Stimulated activated CD8-positive, alpha-beta memory T cell treated with anti-CD3 and anti-CD28 coated beads, Interleukin-2, amount 100 ng/mL, for 48 hours (primary cell): ENCODE measurements at places on chromosomes 4 and X.

DNA sequence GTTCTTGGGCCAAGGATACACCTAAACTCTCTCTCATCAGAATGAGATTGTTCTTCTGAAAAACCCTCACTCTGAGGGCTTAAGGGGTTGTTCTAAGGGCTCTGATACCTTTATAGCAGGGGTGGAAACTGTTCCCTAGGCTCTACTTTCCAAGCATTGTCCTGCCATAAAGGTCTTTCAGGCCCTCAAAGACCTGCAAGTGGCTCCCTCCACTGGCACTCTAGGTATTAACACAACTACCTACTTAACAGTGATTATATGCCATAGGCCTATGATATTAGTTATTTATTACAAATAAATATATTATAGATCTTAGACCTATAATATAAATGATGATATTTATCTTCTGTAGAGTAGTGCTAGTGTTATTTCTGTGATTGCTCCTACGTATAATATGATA lies 473.7 kb upstream of the RPS6KA3 start:
- no peak for DNase-seq

DNA sequence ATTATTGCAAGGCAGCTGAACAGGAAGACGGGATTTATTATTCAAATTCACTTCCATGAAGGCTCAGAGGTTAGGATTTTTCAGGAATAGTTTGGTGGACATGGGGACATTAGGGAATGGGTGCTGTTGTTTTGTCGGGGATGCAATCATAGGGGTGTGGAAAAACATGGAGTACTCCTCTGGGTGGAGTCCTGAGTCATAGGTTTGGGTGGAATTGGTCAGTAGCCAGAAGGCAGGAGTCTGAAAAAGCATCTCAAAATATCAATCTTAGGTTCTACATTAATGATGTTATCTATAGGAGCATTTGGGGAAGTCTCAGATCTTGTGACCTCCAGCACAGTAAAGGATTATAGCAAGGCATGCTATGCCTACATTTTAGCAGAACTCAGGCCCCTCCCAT lies 14.5 kb upstream of the ETNPPL start:
- no peak for DNase-seq

GRCh38 chrX:94743478-94743877 lies 1069.5 kb downstream of the FAM133A start:
- DNase-seq, result no peak

- DNase-seq, result no peak
Measured at GRCh38 chr4:152101556-152102435, 341.0 kb upstream of the GATB start.

GRCh38 chr4:2338754-2339457 lies 77.0 kb upstream of the MXD4 start:
- no peak for DNase-seq

- no peak for DNase-seq
Measured at GRCh38 chr4:81919223-81919622, 447.5 kb upstream of the RASGEF1B start.

- no peak for DNase-seq
Measured at GRCh38 chrX:38654302-38654701, 93.0 kb downstream of the TSPAN7 start.

- peak; percentile 84 for DNase-seq
Measured at GRCh38 chr4:128811571-128812441, 2.3 kb downstream of the JADE1 start.

DNA sequence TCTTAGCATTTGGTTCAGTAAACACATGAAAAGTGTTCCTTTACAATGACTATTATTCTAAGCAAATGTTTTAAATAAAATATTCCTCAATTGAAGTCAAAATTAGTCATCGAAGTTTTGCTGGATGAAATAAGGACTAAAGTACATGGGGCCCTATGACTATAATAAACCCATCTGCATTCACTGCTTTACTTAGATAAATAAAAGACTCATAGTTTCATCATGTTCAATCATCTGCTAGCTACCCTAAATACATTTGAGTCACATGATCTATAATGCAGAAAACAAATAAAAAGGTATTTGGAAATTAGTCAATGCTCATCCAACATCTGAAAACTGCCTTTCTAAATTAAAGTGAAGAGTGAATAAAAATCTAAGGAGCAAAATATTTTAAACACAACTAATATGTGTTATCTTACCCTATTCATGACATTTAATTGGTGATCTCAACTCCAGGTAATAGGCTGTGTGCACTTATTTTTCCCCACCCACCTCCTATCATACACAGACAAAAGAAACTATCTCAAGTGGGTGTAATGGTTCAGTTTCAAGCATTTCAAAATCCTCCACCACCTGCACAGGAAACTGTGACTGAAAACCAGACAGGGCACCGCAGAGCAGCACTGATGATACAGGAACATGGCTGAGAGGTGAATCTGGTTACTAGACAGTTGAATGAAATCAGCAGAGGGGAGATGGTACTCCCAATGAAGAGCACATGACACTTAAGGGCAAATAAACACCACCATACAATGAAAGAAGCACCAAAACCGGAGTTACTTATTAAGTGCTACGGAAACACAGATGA lies 78.6 kb downstream of the CAMK2D start:
- peak; percentile 46 for DNase-seq

DNA sequence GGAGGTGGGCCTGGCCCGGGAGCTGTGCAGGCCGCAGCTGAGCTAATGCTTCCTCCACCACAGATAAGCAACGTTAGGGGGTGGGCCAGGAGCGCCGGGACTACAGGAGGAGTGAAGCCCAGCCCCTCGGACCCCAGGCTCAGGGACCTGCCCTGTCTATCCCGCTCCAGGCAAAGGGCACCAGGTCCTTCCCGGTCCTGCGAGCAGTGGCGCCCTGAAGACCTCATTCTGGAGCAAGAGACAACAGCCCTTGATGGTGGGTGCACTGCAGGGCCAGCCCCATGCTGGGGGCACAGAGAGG lies 730 bp upstream of the TREX2 start:
- no peak for DNase-seq

DNA sequence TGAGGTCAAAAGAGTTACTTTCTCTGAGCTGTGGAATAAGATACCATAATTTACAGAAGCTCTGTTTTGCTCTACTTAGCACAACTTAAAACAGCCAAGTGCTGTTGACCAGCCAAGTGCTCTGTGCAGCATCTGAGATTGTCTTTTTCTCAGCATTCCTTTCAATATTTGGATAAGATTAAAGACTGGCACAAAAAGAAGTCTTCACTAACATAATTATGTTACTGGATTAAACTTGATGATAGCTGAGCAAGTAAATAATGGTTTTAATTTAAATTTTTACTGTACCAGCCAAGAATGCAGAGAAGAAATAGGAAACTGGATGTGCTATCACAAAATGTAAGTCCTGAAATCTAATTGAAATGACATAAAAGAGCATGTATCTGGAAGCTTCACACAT lies 60.4 kb downstream of the NPY2R start:
- DNase-seq, result no peak

DNA sequence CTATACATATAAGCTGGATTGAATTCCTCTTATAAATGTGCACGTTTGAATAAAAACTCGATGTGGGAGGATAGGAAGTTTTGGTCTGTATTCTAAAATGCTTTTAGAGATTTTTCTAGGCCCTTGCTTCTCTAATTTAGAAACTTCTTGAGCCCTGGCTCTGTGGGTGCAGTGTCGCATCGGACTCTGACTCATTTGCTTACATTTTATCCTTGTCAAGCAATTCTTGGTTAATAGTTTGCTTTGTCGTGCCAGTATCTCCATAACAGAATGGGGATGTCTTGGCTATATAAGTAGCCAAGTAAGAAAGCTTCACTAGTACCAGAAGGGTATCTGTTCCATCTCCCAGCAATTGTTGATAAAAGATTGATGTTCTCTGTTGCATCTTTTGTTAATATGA lies 10.7 kb downstream of the SGMS2 start:
- DNase-seq, result no peak

- DNase-seq, result no peak
Measured at GRCh38 chr4:188016754-188017153, 21.2 kb downstream of the ZFP42 start.

- no peak for DNase-seq
Measured at GRCh38 chrX:56057325-56057724, 174.8 kb upstream of the KLF8 start.

DNA sequence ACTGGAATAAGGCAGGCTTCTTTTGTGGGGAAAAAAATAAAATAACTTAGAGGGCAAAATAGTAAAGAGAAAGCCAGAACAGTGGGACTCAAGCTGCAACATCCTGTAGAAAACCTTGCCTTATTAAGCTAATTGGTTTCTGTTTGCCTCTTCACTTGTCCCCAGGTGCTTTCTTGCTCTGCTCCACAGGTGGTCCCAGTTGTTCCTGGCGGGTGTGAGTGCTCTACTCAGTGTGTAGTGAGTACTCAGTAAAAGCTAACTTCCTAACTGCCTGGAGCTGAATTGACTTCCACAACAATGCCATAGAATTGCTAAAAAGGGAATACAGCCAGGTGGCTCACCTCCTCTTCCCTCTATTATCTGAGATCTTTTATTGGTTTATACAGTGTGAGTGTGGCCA lies 930.2 kb downstream of the C4orf33 start:
- DNase-seq, result no peak

DNA sequence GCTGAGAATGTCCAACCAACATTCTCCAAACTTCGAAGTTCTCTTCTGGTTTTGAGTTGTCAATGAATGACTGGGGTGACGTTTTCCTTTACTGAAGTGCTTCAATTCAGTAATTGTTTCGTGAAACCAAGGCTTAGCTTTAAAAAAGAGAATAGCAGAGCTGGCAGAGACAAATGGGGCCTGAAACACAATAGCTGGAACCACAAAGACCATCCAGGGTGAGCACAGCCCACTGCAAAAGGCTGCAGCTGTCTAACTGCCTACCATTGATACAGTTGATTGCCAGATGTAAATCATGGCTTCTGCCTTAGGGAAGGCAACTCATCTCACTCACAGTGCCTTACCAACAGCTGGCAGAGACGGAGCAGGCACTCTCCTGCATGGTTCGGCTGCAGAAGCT lies 78.7 kb upstream of the ZNF518B start:
- DNase-seq, result no peak

DNA sequence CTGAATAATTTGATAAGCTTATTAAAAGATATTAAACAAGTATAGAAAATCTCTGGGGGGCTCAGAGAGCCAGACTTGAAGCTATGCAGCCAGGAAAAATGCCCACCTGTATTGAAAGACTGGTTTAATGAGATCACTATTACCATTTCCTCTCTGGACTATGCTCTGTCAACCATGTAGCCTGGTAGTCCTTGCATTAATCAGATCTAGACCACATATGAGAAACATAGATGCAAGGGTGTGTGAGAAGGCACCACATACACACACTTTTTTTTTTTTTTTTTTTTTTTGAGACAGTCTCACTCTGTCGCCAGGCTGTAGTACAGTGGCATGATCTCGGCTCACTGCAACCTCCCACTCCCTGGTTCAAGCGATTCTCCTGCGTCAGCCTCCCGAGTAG lies 75.9 kb upstream of the ATP8A1 start:
- DNase-seq, result no peak

DNA sequence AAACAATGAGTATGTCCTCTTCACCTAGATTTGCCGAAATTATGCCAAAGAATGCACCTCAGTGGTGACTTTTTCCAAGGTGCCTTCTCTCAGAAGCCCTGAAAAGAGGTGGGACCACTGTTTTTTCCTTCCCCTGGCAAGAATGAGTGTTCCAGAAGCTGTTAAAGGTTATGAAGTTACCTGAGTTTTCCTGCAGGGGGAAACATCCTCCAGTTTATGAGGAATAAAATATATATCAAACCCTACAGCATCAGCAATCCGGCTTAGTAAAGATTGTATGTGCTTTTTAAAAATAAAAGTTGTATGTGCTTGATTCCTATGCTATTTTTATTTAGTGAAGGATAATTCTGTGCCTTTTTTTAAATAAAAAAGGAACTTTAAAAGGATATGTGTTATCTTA lies 73.3 kb downstream of the RBM46 start:
- DNase-seq, result no peak

- DNase-seq, result no peak
Measured at GRCh38 chr4:1856943-1857699, 1.2 kb upstream of the LETM1 start.

GRCh38 chr4:107519053-107519452 lies 201.0 kb downstream of the PAPSS1 start:
- no peak for DNase-seq

DNA sequence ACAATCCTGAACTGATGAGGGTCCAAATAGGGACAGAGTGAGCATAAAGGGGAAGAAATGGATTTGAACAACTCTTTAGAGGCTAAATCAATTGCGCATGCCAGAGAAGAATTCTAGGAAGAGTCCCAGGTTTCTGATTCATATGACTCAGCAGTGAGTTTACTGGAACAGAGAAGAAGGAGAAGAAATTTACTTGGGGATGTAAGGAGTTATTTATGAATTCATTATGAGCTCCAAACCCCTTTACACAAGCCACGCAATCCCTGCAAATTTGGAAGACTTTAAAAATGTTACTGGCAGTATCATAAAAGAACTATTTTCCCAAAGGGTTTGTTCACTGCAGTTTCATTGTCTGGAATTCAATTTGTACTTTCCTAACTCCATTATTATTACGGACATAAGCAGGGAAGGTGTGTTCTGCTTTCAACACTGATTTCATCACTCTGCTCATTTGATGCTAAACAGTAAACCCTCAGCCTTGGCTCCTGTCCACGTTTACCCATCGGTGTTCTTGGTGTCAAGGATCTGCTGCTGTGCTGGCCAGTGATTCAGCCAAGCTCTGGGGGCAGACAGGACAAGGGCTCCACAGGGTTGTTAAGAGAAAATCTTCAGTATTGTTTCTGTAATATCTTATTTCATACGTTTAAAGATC lies 273.7 kb downstream of the HNRNPD start:
- no peak for DNase-seq

DNA sequence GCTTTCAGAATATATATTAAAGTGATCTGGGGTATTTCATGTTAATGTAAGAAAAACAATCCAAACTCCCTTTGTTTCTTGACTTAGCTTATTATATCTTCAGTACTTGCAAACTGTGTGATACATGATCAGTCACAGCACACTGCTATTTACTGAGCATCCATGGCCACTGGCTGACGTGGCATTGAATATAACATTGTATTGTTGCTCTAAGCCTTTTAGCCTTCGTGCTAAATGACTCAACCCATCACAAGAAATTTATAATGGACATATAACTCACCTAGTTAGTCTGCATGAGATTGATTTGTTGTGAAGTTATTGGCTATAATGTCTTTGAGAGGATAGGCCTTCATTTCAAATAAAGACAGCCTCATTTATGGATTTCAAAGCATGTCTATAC lies 642.6 kb downstream of the IL1RAPL1 start:
- no peak for DNase-seq

DNA sequence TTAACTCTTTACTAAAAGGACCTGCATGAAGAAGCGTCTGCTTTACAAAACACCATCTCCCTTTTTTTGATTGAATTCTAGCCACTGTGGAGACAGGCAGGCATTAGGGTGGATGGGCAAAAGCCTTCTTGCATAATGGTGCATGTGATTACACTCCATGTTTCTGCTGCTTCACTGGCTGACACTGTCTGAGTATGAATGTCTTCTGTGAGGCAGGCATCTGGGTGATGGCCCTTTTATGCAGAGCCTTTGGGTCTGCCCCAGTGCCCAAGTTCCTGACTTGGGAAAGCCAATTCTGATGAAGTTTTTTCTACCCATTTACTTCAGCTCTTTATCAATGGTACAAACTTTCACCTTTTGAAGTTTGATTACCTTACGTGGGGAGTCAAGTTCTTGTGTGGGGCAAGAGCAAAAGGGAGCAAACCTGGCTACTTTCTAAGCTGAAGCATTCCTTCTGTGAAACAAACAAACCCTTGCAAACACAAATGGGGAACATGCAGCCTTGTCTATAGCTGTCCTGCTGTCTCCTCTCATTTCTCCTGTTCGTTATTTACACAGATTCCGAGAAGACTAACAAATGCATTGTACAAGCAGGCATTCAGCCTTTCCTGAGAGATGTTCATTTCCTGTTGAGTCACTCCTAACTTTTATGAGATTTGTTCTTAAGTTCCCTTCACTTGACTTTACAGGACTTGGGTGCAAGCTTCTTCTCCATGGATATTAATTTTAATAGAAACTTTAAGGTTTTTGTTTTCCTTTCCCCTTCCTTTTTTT lies 301.9 kb downstream of the TLL1 start:
- DNase-seq, result no peak
